ENCODE measurements at places on chromosomes 1 and 21.
A peak's percentile ranks its signal among the peaks of the same experiment; 100 is the strongest.

DNA sequence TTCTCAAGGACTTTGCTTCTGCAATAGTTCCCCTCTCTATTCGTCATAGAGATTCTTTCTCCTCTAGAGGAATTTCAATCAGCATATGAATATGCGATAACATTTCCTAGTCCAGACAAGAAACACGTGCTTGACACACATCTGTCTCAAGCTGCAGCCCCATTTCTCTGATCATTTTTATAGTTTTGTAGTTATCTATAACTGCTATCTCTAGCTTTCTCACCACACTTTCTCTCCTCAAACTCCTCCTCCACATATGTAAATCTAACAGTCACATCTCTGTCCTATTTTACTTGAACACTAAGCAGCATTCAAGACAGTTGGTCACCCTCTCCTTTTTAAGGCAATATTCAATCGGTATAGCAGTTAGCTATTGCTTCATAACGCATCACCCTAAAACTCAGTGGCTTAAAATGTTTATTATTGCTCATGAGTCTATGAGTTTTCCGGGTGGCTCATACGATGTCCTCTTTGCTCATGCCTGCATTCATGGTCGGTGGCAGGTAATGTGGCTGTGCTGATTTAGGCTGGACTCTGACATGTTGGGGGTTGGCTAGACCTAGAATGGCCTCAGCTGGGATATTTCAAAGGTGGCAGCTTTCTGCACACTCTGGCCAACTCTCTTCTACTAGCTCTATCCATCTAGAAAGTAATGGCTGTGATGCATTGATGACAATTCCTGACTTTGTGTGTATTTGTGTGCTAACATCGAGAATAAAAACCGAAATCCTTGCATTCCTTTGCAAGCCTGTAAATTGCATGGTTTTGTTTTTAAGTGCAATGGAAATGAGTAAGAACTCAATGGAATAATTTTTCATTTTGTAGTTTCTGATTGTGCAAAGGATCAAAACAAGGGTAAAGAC is 20.6 kb downstream of the ATP6V1G3 start:
- DNase-seq, result no peak

GRCh38 chr1:18653367-18653766 is 22.7 kb downstream of the PAX7 start:
- no peak for DNase-seq

- no peak for DNase-seq
Measured at GRCh38 chr21:42553435-42553834, 39.8 kb downstream of the SLC37A1 start.

- DNase-seq, result no peak
Measured at GRCh38 chr1:193658081-193658480, 471.7 kb upstream of the B3GALT2 start.

DNA sequence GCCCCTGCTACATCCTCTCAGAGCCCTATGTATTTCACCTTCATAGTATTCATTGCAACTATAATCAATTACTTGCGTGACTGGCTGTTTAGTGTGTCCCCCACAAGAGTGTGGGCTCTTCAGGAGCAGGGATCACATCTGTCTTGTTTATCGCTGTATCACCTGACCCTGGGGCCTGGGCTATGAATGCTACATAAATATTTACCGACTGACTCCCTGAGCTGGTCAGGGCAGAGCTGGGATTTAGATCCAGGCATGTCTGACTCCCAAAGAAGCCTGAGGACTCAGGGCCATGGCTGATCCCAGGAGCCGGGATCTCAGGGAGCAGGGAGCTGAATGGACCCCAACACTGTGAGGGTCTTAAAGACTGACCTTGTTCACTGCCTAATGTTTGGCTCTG is 49.7 kb downstream of the AHDC1 start:
- no peak for DNase-seq

GRCh38 chr21:45873418-45873817 is 108.2 kb upstream of the COL6A1 start:
- DNase-seq, result no peak

- peak; percentile 65 for DNase-seq
Measured at GRCh38 chr1:220786337-220787068, at the start of gene MTARC1. Gene MTARC1, plus strand, starts transcription at chr1:220786913. Its CDS starts 32 bp downstream, at chr1:220786945.

DNA sequence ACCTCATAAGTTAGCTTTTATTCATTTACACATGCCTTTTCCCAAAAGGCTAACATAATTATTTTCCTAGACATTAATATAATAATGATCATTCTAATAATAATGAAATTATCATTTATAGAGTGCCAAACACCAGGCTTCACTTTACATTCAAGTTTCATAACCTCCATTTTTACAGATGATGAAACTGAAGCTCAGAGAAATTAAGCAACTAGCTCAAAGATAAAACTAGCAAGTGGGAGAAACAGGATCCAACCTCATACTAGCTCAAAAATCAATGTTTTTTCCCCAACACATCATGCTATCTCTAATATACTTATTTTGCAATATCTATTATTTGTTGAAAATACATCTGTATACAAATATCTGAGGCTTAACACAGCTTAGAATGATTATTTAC is 14.0 kb downstream of the LPGAT1 start:
- no peak for DNase-seq

DNA sequence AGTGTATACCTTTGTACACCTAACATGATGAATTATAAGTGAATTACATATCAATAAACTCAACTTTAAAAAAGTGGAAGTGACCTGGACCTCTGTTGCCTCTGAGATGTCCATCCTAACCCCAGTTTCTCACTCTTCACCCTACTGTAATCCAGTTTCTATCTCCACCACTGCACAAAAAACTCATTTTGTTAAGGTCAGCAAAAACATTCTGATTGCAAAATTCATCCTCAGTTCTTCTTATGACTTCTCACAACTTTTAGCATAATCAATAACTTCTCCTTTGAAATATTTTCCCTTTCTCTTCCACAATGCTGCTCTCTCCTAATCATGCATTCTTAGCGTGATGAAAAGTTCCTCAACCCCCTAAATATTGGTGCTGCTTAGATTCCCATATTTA is 129.8 kb downstream of the CRB1 start:
- no peak for DNase-seq

DNA sequence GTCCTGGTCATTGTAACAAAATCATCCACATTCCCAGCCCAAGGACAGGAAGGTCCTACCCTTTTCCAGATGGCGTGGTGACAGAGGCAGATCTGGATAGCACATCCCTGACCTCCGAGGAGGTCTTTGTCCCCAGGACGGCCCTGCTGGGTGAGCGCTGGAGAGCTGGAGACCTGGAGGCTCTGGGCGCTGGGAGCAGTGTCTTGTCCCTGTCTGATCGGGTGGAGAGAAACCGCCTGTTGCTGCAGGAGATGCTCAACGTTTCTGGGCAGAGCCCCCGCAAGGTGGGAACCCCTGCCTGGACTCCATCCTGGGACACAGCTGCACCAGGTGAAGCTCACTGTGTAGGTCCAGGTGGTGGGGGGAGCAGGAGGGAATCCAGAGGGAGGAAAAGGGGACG is 4.1 kb downstream of the KIAA1614 start:
- no peak for DNase-seq

GRCh38 chr21:44729336-44730027 is 18.1 kb upstream of the TSPEAR start:
- no peak for DNase-seq

DNA sequence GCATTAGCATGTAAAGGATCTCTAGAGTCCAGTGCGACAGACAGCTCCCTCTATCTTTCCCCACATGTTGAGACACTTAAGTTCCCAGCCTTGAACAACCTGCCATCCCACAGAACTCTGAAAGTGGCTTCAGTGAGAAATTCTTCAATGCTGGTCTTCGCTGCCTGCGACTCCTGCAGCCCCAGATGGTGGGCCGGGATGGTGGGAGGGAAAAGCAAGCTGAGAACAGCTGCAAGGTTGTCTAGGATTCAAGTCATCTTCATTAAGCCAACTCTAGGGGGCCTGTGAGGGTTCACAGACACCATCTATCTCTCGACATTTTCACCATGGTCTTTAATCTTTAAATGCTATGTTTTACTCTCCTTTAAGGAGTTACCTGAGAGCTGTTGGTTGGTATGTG is 185.5 kb upstream of the C1orf174 start:
- DNase-seq, result no peak

GRCh38 chr1:55214934-55215193 is 300 bp downstream of the USP24 start:
- DNase-seq, result peak; percentile 40

DNA sequence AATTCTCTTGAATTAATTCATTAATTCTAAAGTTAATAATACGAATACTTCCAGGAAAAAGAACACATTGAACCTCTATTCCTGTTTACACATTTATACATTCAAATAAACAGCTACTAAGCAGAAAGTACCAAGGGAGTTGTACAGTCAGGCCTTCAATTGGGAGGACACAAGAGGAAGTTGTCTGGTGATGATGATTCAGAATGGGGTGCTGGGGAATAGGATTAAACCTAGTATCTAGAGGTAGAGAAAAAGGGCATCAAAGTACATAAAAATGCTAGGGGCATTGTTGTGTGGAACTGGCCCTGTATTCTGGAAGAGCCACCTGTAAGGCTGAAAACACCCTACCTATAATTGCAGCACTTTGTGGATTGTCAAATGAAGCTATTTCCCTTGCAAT is 71.7 kb upstream of the MROH9 start:
- DNase-seq, result no peak

DNA sequence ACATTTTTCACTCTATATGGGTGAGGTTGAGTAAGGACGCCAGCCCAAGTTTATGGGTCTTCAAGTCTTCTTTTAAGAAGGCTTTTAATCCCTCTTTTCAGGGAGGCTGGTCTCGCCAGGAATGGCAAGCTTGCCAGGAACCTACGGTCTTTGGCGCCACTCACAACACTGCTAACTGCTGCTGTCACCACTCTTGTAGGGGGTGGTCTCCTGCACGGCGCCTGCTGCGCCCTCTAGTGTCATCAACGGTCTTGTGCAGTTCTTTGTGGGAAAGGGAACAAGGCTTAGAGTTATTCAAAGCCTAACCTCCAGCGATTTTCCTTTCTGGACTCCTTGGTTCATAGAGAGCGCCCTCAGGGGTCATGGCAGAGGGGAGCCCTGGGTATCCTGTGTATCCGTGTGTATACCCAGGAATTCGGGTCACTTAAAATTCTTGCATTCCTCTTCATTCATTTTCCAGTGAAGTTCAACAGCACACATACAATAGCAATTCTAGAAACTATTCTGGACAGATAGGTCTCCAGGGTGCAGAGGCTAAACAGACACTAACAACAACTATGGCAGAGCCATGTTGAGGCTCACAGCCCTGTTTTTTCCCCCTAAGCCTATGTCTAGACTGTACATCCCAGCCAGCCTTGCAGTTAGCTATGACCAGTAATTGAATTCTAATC is 392.8 kb upstream of the CAMK1G start:
- peak; percentile 46 for DNase-seq

GRCh38 chr1:3910049-3910731 is 10.1 kb upstream of the C1orf174 start:
- DNase-seq, result no peak

GRCh38 chr1:9922342-9922741 is 12.3 kb upstream of the CTNNBIP1 start:
- DNase-seq, result no peak

DNA sequence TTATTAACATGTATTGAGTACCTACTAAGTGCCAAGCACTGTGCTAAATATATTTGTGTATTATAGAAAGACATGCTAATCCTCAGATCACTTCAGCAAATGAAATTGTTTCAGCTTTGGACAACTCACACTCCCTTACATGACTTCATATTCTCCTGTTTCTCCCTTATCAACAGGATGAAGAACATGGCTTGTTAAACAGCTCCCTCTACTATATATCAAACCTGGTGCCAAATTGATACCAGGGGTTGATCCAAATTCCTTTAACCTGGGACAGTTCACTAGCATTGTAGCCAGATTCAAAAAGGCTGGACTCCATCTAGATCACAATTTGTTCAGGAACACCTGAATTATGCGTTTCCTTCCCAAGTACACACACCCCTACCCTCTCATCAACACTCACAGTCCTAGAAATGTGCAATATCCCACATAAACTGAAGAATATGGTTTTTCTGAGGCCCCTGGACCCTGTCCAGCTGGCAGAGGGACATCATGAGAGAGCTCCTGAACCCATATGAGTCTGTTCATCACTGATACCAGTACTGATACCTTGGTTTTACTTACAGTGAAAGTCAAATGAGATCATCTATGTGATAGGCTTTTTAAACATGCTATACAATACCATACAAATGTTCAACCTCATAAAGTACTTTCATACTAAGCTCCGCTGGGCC is 47.0 kb upstream of the PALMD start:
- no peak for DNase-seq

DNA sequence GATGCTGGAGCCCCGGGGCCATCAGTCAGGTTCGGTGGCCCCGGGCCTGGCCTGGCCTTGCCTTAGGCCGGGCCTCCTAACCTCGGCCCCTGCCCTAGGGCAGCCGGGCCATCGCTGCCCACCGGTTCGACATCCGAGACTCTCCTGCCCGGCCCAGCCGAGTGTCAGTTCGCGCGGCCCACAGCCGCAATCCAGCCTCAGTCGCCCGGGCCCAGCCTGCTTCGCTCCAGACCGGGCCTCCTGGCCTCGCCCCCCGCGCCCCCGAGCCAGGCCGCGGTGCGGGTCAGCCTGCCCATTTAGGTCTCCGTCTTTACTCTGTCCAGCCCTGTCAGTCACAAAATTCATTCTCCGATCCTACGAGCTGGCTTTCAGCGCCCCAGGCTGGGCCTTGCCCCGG is 777 bp downstream of the LRRC41 start:
- peak; percentile 36 for DNase-seq

- DNase-seq, result peak; percentile 18
Measured at GRCh38 chr1:21703318-21703963, 34.3 kb upstream of the RAP1GAP start.

GRCh38 chr1:193569096-193569982 is 382.9 kb upstream of the B3GALT2 start:
- no peak for DNase-seq

GRCh38 chr21:41349619-41350390 is 12.0 kb upstream of the MX2 start:
- no peak for DNase-seq

DNA sequence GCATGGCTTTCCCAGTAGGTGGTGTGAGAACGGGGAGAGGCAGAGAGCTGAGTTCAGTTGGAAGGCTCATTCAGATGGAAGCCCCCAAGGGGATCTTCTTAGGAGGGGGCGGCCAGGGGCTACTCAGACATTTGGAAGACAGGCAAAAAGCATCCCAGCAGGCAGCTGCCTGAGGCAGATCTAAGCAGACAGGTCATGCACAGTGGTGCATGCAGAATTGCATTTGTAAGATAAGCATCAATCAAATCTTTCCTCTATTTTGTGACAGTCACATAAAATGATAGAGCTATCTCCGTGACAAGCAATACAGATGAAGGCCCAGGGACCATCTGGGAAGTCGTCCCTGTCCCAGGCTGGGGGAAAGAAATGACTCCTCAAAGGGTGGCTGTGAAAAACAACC is 3.8 kb downstream of the RAB3B start:
- DNase-seq, result no peak

GRCh38 chr1:208004851-208005250 is 93.9 kb upstream of the CD34 start:
- DNase-seq, result no peak

- no peak for DNase-seq
Measured at GRCh38 chr1:31799895-31800673, 15.7 kb downstream of the SPOCD1 start.

GRCh38 chr1:212944229-212944901 is 6.0 kb upstream of the VASH2 start:
- DNase-seq, result no peak
